Forelimb muscle (tissue), 1 donor: ENCODE measurements at places on chromosomes 11 and 22. TPM values are rescaled to one million over a fixed set of nuclear protein-coding genes. Genes with fewer than 3 reads are reported as not detected.

- DNase-seq = no peak
Measured at GRCh38 chr11:134584001-134584561, 172.0 kb upstream of the B3GAT1 start.

- no peak for DNase-seq
Measured at GRCh38 chr11:120339394-120339890, 3.2 kb downstream of the ARHGEF12 start.

GRCh38 chr11:2987881-2988861 lies 4.0 kb downstream of the NAP1L4 start:
- DNase-seq = no peak

DNA sequence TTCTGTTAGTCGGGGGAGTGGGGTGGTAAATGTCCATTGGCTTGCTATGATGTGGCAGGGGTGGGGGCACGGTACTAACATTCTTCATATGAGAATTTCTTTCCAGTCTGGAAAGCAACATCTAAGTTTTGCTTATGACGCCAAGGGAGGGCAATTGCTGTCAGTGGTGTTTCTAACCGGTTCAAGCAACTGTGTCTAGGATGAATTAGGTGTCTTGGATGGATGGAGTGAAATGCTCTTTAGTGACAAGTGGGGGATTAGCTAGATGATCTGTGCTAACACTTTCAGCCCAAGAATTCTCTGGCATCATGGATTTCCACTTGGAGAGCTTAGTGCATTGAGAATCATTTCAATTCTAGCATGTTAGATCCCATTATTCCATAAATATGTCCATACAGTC lies 262.6 kb upstream of the SORL1-AS1 start:
- DNase-seq = no peak

DNA sequence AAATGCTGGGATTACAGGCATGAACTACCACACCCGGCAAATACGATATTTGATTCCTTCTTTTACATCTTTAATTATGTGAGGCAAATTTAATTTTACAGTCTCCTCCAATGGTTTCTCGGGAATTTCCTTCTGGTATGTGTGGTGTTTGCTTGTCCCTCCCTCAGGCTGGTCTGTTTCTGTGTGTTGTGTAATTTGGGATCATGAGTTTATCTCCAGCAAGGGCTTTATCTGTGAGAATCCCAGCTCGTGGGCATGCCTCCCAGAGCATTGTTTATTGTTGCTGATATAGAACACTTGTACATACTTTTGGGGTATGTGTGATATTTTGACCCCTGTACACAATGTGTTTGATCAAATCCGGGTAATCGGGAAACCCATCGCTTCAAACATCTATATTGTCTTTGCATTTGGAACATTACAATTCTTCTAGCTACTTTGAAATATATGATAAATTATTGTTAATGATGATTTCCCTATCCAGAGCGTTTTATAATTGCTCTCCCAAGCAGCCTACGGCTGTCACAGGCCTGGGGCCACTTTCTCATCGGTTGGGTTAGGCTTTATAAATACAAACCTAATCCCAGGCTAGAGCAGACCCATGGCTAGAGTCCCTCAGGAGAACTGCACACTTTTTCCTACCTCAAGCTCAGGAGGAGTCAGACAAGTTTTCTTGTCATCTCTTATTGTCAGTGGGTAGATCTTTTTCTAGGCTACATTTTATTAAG lies 15.0 kb upstream of the PRR5 start:
- no peak for DNase-seq

DNA sequence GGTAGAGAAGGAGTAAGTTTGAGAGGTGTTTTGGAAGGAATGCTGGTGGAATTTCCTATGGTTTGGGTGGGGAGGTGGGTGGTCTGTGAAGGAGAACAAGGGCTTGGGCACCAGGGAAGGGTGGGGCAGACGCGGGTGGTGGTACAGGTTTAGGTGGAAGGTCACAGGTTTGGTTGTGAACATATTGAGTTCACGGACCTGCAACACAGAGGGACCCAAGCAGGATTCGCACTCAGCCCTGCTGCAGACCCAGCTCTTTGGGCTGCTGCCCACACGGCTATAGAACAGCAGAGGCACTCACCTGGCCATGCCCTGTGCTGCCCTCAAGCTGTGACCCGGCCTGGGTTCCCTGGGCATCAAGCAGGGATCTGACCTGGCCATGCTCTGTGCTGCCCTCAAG lies 33.5 kb upstream of the EMID1 start:
- no peak for DNase-seq

DNA sequence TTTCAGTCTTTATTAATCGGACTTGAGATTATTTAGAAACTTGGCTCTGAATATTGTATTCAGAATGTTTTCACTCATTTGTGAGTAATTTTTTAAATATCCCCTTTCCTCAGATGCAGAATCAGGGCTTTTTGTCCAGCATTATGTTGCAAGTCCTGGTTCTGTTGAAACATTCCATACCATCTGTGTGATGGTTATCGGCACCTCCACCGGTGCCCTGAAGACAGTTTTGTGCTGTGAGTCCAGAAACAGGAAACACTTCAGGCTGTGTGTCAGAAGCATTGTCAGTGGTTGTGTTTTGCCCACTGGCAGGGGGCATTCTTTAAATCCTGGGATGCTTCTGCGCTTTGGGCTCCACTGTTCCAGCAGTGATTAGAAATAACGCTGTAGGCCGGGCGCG lies 20.4 kb downstream of the CDPF1 start:
- no peak for DNase-seq

DNA sequence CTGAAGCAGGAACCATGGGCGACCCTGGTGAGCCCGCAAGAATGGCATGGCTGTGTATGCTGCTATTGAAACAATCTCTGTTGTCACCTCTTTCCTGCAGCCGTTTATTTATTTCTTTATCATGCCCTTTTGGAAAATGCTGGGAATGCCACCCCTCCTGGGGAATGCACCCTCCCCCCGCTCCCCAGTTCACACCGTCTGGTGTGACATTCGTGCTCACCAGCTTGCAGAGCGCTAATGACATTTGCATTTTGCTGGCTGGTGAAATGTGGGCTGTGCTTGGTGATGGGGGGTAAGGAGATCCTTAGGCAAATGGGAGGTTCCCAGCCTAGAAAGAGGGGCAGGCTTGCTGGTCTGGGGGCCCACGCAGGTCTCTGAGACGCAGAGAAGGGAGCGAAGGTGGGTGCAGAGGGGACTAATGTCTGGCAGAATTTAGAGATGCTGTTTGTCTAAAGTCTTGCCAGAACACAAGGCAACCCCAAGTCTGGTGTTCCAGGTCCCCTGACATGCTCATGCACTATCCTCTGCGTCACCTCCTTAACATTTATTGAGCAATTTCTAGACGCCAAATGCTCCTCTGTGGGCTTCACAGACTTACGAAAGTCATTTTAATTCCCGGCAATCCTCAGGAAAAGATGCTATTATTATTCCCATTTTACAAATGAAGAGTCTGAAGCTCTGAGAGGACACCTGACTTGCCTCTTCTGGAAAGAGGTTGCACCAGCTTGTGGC lies 91.7 kb downstream of the TP53I11 start:
- DNase-seq = no peak

- no peak for DNase-seq
Measured at GRCh38 chr11:129701706-129702105, 113.9 kb upstream of the TMEM45B start.

- no peak for DNase-seq
Measured at GRCh38 chr11:112355726-112356125, 95.1 kb upstream of the PLET1 start.

DNA sequence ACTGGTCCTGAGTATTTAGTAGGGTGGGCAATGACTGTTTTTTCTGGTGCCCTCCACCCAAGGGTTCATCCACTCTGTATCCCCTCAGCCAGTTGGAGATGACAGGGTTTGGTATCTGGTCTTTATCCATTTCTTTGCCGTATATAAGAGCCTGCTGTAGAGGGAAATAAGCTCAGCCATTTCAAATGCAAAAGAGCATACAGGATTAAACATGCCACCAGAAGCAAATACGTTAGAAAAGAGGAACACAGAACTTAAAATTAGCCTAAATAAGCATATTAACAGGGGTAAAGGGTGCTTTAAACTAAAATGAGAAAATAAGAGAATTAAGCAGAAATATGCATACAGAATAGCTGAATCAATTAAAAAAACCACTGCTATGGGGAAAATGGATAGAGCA lies 27.8 kb upstream of the TOP3B start:
- no peak for DNase-seq

DNA sequence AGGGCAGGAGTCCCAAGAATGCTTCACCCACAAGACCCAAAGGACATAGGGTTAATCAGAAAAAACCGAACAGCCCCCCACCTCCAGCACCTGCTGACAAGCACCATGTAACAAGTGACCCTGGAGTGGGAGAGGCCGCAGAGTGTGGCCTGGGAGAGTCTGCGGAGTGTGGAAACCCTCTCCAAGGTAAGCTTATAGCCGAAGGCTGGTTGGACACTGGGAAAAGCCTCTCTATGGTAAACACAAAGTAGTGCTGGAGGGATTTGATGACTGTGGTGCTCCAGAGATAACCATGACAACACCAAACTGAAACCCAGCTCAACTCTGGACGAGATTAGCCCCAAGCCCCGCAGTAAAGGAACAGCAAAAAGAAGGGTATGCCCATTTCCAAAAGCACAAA lies 19.2 kb downstream of the ASCL2 start:
- no peak for DNase-seq

GRCh38 chr11:489610-490185 lies 17.3 kb downstream of the RNH1 start:
- no peak for DNase-seq

DNA sequence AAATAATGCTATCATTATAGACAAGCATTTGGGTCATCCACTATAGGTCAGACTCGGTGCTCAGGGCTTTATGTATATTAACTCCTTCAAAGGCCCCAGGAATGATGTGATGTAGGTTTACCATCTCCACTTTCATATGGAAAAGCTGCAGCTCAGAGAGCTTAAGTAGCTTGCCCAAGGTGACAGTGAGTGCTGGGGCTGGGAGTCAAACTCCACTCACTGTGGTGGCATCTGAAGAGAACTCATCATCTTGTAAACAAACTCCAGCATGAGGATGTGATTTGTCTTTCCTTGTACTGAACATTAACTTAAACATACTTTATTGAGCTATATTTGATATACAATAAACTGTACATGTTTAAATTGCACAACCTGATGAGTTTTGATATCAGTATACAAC lies 25.4 kb downstream of the TENM4 start:
- DNase-seq = no peak

- no peak for DNase-seq
Measured at GRCh38 chr11:68584991-68585524, 99.3 kb upstream of the GAL start.

- DNase-seq = no peak
Measured at GRCh38 chr22:17827466-17827865, 53.2 kb upstream of the BID start.

GRCh38 chr11:95767498-95767897 lies 22.1 kb downstream of the FAM76B start:
- DNase-seq = no peak

GRCh38 chr22:38685761-38686160 lies 4.0 kb downstream of the TOMM22 start:
- DNase-seq = no peak

DNA sequence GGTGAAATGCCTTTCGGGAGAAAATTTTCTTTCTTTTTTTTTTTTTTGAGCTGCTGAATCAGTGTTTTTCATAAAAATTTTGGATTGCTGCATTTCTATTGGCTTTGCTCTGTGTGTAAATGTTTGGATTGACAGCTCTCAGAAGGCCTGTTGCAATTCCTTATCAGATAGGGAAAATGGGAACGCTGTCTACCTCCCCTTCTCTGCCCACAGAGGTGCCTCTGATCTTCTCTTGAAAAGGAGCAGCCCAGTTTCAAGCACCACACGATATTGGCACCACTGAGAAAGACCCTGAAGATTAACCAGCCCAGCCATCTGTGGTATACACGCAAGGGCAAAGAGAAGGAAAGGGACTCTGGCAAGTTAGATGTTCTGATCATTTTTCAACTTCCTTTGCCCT lies 1272.2 kb downstream of the LRRC4C start:
- DNase-seq = no peak

DNA sequence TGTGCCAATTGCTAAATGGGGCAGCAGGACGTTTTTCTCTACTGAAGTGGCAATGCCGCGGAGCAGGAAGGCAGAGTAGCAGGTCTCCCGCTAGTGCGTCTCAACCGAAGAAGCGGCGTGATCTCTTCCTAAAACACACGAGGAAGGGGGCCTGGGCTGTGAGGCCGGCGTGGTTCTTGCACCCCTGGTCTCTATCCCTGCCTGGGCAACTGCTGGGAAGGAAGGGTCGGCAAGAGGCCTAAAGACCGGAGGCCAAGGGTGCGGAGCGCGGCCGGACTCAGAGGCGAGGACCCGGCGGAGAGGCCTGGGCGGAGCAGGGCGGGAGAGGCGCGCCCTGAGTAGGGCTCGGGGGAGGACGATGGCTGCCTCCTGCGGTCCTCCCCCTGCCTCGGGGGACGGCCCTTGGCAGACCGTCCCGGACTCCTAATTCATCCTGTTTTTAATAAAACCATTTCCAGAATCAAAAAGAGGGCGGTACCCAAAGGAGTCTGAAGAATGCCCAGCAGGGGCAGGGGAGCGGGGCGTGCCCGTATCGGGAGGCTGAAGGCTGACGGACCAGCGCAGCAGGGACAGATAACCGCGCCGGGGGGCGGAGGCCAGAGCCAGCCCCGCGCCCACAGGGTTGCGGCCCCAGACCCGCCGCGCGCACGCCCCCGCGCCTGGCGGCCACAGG lies 572 bp upstream of the APLP2 start:
- DNase-seq = no peak

- no peak for DNase-seq
Measured at GRCh38 chr11:128026596-128026995, 560.8 kb downstream of the ETS1 start.

ATG2A gene
- polyA plus RNA-seq = 12.0 TPM

CYB561A3 gene
- polyA plus RNA-seq = 16.4 TPM

CYTH4 gene
- polyA plus RNA-seq = 5.2 TPM

RFPL1 gene
- not detected for polyA plus RNA-seq

TMA7B gene
- polyA plus RNA-seq = 0.10 TPM

MMP3 gene
- polyA plus RNA-seq = not detected

MOGAT2 gene
- not detected for polyA plus RNA-seq

PHETA2 gene
- polyA plus RNA-seq = 18.3 TPM

RIC3 gene
- 0.30 TPM for polyA plus RNA-seq

DNAJB7 gene
- 0.47 TPM for polyA plus RNA-seq

BDNF gene
- 1.2 TPM for polyA plus RNA-seq

PRAME gene
- not detected for polyA plus RNA-seq
